Stimulated activated CD4-positive, alpha-beta T cell treated with anti-CD3 and anti-CD28 coated beads, Interleukin-1b, Interleukin-23, amount 100 ng/mL, for 1 hour (primary cell): ENCODE measurements at places on chromosomes 2 and 18.

DNA sequence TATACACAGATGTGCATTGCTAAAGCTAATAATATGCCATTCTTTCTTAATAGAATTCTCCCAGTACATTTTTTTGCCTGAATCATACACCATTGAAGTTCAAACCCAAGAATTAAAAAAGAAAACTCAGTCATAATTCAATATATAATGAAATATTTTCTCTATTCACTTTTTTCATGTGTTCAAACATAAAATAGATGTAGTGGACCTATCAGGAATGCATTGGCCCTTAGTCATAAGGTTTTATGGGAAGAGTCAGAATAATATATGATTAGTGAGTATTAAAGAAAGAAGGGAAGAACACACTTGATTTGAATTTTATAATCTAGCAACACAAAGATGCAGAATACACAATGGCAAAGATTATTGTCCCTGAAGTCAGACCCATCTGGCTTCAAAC is 297.0 kb upstream of the COL3A1 start:
- no peak for DNase-seq

- no peak for DNase-seq
These were observed 1.6 kb downstream of the MTCL1 start for GRCh38 chr18:8706791-8707555.

DNA sequence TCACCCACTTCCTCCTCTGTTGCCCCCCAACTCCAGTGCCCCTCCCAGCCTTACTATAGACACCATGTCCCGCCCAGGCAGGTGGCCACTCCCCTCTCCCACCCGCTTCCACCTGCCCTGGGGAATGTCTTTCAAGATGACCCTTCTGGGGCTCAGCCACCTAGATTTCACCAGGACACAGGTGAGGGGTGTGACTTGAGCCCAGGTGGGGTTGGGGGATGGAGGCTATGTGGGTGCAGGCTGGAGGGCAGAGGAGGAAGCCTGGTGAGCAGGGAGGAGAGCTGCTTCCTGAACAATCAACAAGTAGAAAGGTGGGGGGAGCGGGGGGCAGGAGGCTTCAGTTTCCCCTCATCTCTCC is 8.7 kb downstream of the ADRA2B start:
- no peak for DNase-seq

GRCh38 chr18:56423626-56424025 is 214.8 kb downstream of the TXNL1 start:
- no peak for DNase-seq

GRCh38 chr2:24491542-24492420 is 727 bp downstream of the NCOA1 start:
- DNase-seq: peak; percentile 7

DNA sequence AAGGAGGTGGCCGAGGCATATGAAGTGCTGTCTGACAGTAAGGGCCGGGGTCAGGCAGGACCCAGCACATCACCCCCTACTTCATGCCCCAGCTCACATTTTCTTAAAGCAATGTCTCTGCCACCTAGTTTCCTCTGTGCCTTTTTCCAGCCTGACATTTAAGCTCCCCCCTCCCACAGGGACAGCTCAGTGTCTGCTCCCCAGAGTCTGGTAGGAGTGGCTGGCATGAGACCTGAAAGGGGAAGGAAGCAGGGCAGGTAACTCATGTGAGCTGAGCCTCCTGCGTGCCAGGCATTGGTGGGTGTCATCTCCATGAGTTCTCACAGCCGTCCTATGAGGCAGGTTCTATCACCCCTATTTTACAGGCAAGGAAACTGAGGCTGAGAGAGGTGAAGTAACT is 1.5 kb downstream of the DNAJB2 start:
- DNase-seq: no peak

- DNase-seq: no peak
These were observed 71.0 kb upstream of the ITM2C start for GRCh38 chr2:230793572-230794359.

GRCh38 chr2:155547571-155547970 is 785.0 kb downstream of the NR4A2 start:
- DNase-seq: no peak

- no peak for DNase-seq
These were observed 112.8 kb upstream of the SLC39A10 start for GRCh38 chr2:195543902-195544894.

GRCh38 chr2:7703048-7703447 is 785.8 kb downstream of the RNF144A start:
- no peak for DNase-seq

DNA sequence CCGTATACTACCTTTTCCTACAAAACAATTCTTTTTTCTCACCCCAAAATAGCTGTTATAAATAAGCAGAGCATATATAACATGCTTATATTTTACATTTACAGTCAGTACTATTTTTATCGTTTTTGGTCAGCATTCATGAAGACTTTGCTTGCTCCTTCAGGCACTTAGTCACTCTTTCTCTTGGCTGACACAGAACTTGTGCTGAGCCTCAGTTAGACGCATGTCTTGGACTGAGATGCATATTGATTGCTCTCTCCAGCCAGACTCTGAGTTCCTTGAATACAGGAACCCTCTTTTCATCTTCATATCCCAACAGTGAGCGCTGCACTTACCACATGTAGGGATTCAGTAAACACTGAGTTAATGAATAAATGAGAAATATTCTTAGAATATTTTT is 158.3 kb downstream of the RTN4 start:
- DNase-seq: no peak

DNA sequence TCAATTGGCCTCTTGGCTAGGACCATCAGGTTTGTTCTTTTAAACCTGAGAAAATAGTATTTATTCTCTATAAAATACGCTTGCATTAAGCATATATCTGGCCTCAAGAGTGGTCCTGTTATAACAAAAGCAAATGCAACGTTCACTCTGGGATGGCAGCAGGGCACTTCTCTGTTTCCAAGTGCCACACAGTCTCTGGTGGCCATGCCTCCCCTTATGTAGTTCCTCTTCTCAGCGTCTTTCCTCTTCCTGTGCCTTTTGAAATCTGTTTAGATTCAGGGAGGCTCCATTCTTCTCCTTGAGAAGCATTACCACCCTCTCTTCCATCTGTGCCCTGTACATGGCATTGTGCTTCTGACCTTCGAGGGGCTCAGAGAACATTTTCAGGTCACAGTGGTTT is 51.9 kb downstream of the TSHZ1 start:
- no peak for DNase-seq

DNA sequence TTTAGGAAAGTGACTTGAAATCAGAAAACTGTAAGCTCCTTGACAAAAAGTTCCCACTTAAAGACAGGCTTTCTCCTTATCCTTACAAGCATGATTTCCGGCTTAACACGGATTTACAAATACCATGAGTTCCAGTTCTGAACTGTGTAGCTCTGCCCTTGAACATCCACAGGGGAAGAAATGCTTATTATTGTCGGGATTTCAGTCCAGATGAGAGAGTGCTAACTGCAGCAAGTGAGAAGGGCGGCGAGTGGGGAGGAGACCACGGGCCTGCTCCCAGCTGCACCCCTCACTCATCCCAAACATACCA is 73.1 kb downstream of the LRRC30 start:
- no peak for DNase-seq

DNA sequence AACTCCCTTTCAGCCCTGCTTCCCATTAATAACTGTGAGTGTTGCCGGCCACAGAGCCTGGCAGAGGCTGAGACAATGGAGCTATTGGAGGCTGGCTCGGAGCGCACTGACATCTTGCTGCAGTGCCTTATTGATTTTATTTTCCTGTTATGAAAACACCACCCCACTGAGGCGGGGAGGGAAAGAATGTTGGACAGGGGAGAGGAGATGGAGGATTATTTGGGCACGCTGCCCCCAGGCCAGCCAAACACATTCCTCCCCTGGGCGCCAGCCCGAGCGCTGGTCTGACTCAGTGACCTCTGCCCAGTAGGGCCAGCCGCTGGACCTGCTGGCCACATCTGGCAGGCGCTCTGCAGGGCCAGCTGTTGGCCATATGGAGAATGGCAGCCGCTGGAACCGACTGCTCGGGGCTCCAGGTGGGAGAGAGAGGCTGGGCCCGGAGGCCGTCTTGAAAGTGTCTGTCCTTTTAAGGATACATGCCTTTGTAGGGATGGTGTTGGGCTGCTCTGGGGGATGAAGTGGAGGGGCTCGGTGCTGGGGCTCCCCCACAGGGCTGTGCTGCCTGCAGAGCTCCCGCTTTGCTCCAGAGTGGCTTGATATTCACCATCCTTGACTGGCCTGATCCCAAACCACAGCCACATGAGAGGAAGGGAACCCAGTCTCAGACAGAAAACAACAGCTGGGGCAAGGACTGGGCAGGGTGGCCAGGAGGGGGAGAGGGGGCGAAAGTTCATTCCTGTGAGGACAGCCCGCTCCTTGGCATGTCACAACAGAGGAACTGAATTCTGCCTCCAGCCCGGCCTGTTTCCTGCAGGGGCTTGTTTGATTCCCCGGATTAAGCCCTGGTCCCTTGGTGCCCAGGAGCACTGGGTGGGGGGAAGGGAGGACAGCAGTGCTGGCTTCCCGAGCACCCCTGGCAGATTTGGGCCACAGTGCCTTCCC is 179.0 kb downstream of the KLHL29 start:
- DNase-seq: no peak

DNA sequence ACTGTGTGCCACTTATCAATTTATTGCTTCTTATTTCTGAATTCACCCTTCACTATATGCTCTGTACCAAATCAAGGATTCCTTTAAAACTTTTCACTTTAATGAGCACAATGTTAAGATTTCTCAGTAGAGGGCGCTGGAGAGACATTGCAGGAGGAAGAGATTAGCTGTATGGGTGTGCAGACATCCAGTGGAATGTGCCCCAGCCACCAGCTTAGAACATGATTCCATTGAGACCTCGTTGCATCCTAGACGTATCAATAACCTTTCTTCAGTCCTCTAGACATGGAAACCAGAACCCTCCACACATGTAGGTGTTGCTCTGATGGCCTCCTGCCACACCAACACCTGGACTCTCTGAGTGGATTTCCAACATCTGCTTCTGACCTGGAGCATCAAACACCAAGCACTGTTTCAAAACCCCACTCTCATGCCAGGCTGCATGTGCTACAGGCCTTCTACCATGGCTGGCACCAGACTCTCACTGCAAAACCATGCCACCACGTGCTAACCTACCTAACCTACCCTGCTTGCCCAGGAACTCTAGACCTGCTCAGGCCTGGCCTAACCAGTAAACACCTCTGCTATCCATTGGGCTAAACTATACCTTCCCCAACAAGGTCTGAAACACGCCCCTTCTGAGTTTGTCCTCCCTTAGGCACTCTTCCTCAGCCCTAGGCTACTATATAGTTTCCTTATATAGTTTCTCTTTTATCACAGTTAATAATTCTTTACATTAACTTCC is 633.2 kb upstream of the PKDCC start:
- DNase-seq: no peak

GRCh38 chr2:128732976-128733431 is 414.3 kb upstream of the HS6ST1 start:
- DNase-seq: no peak

- DNase-seq: no peak
These were observed 92.3 kb upstream of the PKDCC start for GRCh38 chr2:41955316-41956043.

DNA sequence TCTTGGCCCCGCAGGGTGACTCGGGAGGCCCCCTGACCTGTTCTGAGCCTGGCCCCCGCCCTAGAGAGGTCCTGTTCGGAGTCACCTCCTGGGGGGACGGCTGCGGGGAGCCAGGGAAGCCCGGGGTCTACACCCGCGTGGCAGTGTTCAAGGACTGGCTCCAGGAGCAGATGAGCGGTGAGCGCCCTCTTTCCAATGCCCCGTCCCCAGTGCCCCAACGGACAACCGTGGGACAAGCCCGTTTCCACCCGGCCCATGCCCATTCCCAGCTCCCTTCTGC is 2.6 kb upstream of the CHRND start:
- no peak for DNase-seq

- no peak for DNase-seq
These were observed 739.1 kb upstream of the LRRTM1 start for GRCh38 chr2:81043681-81044080.

DNA sequence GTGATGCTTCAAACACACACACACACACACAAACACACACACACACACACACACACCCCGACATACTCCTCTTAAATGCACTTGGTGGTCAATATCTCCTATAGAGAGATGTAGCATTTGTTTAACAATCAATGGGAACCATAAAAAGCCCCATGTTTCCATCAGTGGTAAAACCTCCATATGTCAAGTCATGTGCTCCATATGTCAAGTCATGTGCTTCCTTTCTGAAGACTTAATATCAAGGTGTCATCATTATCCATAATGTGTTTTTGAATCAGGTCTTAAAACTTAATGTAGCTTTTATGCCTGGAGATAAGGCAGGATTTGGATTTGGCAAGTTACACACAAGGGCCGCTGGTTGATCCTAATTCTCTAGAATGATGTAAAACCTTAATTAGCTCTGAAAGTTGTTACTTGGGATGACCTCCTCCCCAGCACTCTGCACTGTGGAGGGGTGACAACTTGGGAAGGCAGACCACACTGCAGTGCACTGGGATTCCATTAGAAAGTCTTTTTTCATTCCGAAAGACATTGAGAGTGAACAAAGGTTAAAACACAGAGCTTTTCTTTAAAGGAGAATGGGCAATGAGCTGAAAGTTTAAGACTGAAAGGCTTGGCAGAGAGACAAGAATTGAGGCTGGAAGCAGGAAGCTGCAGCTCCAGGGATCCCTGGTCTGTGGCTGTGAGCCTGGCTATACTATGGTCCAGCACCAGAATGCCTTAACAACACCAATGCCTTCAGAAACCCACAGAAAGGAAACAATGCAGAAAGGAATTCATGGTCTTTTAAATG is 26.4 kb downstream of the ALK start:
- no peak for DNase-seq

- no peak for DNase-seq
These were observed 159.2 kb downstream of the FAM210A start for GRCh38 chr18:13566941-13567746.

DNA sequence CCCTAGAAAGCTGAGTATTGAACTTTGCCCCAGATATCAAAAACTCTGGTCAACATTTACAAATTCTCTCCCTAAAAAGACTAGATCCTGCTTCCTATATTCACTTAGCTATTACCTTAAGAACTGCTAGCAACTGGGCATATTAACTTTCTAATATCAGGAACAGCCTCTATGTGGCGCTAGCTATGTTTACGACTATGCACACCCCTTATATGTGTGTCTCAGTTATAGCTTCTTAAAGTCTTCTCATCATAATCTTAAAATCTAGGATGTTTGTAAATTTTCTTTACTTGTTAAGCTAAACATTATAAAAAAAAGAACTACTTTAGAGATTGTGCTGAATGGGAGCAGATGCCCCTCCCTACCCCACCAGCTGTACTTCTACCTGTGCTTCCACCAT is 1.7 kb upstream of the STAMBP start:
- no peak for DNase-seq

DNA sequence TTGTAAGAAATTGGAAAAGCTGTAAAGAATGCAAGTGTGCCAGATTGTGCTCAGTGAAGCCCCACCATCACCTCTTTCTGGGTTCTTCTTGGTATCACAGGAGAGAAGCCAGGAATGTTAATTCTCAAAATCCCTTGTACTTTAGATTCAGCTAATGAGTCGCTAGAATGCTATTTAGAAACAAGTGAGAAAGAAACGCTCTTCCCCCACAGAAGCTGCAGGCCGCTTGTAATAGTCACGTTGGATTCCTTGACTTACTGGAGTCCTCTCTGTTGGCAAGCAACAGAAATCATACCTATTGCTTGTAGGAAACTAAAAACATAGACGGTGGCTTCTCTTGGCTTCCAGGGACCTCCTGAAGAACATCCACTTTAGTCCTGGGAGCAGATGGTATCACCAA is 375.6 kb upstream of the LRATD1 start:
- no peak for DNase-seq

- no peak for DNase-seq
These were observed 257.3 kb upstream of the HNMT start for GRCh38 chr2:137706786-137707613.

GRCh38 chr2:195343540-195343939 is 313.5 kb upstream of the SLC39A10 start:
- no peak for DNase-seq
